B cell (primary cell): ENCODE measurements at places on chromosomes 16 and 17. TPM values are rescaled to one million over a fixed set of nuclear protein-coding genes. Genes with fewer than 3 reads are reported as not detected.
A peak's percentile ranks its signal among the peaks of the same experiment; 100 is the strongest.

DNA sequence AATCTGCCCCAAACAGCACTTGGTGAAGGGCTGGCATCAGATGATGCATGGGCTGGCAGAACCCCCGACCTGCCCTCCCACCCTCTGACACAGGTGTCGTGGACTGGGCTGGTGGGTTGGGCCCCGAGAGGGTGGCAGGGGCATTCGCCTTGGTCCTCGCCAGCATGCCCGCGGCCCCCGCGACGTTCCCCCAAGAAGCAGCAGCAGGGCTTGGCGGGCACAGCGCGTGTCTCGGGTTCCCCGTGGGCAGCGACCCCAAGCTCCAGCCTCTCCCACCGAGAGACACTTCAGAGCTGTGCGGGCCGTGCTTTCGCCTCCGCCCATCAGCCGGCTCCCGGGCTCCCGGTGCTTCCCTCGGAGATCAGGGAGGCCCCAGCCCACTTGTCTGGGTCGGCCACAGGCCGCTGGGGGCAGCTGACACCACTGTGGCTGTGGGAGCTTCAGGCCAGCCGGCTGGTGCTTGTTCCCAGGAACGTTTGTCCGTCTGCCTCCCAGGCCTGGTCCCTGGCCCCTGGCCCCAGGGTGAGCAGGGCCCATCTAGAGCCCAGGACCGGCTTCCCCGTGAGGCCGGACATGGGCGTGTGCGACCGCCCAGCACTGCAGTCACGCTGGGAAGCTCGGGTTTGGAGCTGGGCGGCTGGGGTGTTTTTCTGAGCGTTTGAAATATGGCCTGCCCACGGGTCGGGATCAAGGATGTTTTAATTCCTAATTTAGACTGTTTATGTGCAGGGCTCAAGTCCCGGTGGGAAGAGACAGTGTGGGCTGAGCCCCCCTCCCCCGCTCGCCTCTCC lies 16.6 kb downstream of the CACNA1H start:
- no peak for DNase-seq

- no peak for DNase-seq
Observed at GRCh38 chr17:27485716-27486495, 29.7 kb downstream of the KSR1 start.

GRCh38 chr16:23082161-23082788 lies 67.0 kb downstream of the USP31 start:
- no peak for DNase-seq

PLD6 gene
- total RNA-seq: 4.1 and 5.0 TPM in 2 replicates

LLGL2 gene
- 39.7 and 40.6 TPM in 2 replicates for total RNA-seq

TM4SF5 gene
- not detected in 2 replicates for total RNA-seq

KRTAP9-7 gene
- not detected in 2 replicates for total RNA-seq

- no peak for DNase-seq
Observed at GRCh38 chr17:8628172-8628571, 2.4 kb downstream of the MYH10 start.

RAB26 gene
- total RNA-seq: 0.58 and 0.62 TPM in 2 replicates

GRCh38 chr17:59617156-59617732 lies 2.5 kb upstream of the CLTC start:
- DNase-seq: no peak

DNA sequence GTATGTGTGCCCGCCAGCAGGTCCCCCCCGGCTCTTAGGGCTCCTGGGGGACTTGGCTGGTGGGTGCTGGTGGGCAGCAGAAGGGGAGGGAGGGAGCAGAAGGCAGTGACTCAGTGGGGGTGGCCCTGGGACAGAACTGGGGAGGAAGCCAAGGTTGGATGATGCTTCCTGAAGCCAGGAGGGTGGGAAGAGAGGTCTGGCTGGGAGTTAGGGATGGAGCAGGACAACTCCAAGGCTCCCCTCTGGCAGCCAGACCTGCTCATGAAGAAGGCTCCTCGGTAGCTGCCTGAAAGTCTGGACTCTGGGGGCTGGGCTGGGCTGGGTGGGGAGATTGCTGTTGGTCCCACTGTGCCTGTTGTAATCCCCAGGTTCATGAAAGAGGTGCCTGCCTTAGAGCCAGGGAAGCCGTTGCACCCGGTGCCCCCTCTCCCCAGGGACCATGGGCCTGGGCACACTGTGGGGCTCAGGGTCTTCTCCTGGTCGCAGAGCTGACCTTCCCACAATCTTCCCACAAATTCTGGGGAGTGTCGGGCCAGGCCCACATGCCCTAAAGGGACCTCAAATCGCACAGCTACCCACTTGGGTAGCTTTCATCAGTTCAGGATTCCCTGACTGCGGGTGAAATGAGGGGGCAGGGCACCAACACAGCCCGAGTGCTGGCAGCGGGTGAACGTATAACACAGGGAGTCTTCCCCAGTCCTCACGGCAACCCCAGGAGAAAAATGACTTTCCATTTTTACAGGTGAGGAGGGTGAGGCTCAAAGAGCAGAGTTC lies 1.1 kb upstream of the PLEKHG4 start:
- peak; percentile 25 for DNase-seq

KRTAP3-2 gene
- total RNA-seq: not detected in 2 replicates

UMOD gene
- not detected in 2 replicates for total RNA-seq

- DNase-seq: peak; percentile 55
Observed at GRCh38 chr17:38444151-38444550, 15.9 kb downstream of the ARHGAP23 start.

ABCA9 gene
- total RNA-seq: 0.29 and 0.91 TPM in 2 replicates

- no peak for DNase-seq
Observed at GRCh38 chr16:51429041-51429440, 278.0 kb upstream of the SALL1 start.

- no peak for DNase-seq
Observed at GRCh38 chr17:1056761-1057160, 59.8 kb downstream of the TIMM22 start.

- no peak for DNase-seq
Observed at GRCh38 chr16:89842471-89843408, 14.5 kb downstream of the SPIRE2 start.

GRCh38 chr16:56812884-56813283 lies 52.1 kb upstream of the SLC12A3 start:
- no peak for DNase-seq

GRCh38 chr16:30151091-30151490 lies 28.1 kb upstream of the MAPK3 start:
- DNase-seq: peak; percentile 17

DNA sequence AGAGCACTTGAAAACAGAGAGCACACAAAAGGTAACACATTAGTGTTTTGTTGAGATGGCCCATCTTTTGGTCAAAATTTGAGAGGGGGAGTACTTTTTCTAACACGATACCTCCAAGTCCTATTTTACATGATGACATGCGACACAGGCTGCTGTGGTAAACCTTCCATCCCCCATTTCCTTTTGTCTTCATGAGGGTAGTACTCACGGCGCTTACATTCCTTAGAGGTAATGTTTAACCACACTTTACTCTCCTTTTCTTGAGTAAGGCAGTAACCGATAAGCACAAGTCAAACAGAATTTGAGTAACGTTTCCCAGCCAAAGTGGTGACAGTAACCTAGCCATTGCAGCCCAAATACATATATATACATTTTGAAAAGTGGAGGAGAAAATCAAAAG lies 35.8 kb upstream of the PITPNM3 start:
- no peak for DNase-seq

GRCh38 chr17:81910840-81911276 lies 341 bp downstream of the PCYT2 start:
- DNase-seq: no peak

GRCh38 chr16:29974291-29975133 lies 844 bp downstream of the TAOK2 start:
- peak; percentile 50 for DNase-seq

DNA sequence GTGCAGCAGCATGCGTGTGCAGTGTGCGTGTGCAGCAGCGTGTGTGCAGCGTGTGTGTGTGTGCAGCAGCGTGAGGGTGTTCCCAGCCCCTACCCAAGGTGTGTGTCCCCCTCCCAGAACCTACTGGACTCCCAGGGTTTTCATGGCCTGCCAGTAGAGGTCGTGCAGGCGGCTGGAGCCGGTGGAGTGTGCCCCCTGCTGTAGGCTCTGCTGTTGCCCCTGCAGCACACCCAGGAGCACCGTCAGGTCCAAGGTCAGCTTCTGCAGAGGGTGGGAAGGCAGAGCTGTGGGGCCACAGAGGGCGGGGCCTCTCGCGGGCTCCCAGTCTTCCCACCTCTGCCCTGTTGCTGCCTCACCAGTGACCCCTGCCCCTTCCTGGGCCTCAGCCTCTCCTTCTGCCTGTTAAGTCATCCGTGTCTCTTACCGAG lies 14.9 kb downstream of the MYBBP1A start:
- DNase-seq: no peak

KARS1 gene
- total RNA-seq: 102 and 114 TPM in 2 replicates

DNA sequence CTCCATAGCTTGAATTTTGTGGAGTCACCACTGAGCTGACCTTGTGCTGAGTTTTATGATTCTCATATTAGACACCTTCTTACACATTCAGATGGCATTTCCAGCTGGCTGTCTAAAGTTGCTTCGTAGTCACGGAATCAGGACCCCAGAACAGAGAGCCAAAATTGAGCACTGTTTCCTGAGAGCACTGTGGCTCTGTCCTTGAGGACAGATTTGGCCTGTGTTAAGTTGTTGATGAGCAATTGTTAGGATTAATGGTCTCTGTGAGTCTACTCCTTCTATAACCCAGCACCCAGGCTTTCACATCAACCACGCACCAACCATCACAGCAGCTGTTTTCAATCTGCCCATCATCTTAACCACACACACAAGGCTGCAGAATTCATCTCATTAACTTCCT lies 277.5 kb upstream of the HSBP1 start:
- DNase-seq: no peak

- DNase-seq: no peak
Observed at GRCh38 chr16:80754476-80754875, 49.9 kb downstream of the CDYL2 start.

DNA sequence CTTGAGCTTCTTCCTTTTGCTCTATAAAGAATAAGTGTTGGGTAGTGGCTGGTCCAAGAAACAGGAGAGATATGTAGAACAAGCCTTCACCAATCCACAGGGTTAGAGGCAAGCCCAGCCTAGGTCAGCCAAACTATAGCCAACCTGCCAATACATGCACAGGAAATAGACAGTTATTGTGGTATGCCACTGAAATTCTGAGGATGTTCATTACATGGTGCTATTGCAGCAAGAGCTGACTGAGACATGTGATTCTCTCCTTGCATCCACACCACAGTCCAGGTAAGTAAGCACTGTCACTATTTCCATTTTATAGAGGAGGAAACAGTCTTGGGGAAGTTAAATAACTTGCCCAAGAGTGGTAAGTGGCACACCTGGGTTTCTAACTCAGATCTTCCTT lies 268.1 kb downstream of the NPIPA8 start:
- no peak for DNase-seq

DNA sequence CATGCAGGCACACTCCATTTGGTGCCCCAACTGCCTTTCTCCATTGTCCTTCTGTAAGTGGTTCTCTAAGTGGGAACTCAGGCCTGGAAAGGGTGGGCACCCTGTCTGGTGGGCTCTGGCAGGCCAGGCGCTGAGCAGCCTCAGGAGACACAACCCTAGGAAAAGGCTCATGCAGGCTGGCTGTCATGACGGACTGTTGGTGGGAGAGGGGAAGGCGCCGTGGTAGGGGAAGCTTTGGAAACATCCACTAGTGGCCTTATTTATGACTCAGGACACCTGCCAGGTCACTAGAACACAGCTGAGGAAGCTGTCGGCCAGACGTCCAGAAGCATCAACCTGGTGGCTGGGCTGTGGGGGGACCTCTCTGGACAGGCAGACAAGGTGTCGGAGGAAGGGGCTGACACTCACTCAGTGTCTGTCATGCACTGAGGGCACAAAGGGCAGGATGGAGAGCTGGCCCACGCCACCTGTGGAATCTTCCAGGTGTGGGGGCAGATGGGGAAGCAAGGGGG lies 216.0 kb downstream of the SEC14L1 start:
- DNase-seq: no peak

SYCE1L gene
- 7.9 and 12.0 TPM in 2 replicates for total RNA-seq
